Esophagus squamous epithelium (tissue), 5 donors: ENCODE measurements at places on chromosomes 7 and 10. TPM values are rescaled to one million over a fixed set of nuclear protein-coding genes. Genes with fewer than 3 reads are reported as not detected.

The RNLS gene
- total RNA-seq = 7.9 TPM

The DDIT4 gene
- 156 TPM for total RNA-seq

The LBX1 gene
- total RNA-seq = not detected

The FEZF1 gene
- total RNA-seq = not detected

DNA sequence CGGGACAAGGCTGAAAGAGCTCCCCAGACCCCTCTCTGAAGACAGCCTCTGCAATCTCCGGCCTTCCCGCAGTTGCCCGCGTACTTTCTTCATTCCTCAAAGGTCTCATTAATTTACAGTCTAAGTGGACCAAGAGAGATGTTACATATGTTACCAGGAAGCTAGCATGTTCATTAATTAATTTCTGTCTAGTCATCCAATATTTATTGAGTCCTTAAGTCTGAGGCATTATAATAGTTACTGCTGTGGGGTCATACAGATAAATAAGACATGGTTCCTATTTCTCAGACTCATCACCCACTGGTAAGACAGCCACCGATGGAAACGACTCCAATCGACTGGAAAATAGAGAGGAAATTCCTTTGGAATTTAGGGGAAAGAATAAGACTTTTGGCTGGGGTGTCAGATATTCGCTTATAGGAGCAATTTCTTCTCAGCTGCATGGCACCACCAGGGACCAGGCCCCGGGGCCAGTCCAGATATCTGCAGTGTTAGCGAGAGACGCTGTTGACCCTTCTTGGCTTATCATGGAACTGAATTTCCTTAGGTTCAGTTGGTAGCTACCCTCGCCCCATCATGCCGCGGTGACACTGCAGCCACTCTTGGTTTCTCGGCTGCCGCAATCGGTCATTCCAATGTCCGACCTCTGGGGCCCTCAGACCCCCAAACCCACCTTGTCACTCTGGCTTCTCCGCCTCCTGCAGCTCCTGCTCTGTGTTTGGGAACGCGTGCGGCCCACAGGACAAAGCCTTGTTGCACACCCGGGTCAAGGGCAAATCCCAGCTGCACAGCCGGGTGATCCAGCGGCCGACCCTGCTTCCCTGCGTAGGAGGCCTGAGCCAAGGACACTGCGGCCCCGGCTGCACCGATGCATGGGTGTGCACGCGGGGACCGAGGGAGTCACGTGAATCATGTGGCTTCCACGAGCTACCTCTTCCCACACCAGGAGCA lies 383.2 kb downstream of the DNAJB6 start:
- H3K4me3 ChIP-seq = no peak overlapping the region
- H3K27ac ChIP-seq = no peak overlapping the region
- H3K27me3 ChIP-seq = no peaks in the 10 kb centered on the region
- no peaks in the 10 kb centered on the region for H3K36me3 ChIP-seq
- no peak for DNase-seq
- no peaks in the 10 kb centered on the region for H3K4me1 ChIP-seq

- no peaks in the 10 kb centered on the region for H3K4me1 ChIP-seq
- H3K27me3 ChIP-seq = no peaks in the 10 kb centered on the region
- no peak overlapping the region for H3K4me3 ChIP-seq
Measured at GRCh38 chr10:92615515-92615914, 22.6 kb downstream of the KIF11 start.

DNA sequence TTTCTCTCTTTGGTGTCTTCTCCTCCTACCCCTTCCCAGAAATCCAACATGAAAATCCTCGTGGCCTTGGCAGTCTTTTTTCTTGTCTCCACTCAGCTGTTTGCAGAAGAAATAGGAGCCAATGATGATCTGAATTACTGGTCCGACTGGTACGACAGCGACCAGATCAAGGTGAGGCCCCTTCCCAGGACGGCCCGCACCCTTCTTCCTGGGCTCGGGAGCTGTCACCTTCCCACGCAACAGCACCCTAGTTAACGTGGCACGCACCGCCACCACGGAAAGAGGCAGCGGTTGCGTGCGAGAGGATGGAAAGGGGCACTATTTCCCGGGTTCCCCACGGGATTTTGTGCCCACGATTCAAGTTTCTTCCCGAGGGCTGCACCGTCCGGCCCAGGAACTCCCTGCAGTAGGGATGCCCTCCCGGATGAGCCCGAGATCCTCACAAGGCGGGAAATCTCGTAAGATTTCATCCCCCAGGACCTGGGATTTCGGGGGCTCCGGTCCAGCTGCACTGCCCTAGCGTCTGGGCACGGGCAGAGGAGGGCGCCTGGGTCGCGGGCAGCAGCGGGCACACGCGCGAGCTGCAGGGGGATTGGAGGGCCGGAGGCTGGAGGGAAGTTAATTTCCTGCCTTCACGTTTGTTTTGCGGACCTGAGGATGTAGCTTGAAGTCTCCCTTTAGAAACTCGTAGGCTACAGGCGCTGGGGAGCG lies 834 bp downstream of the TAC1 start:
- no peak overlapping the region for H3K27ac ChIP-seq
- peaks cover 7% of the 10 kb centered on the region for H3K27me3 ChIP-seq
- H3K36me3 ChIP-seq = no peaks in the 10 kb centered on the region
- no peak overlapping the region for H3K4me3 ChIP-seq
- peaks cover 11% of the 10 kb centered on the region for H3K4me1 ChIP-seq
